ENCODE measurements at places on chromosomes 7 and 10.
A peak's percentile ranks its signal among the peaks of the same experiment; 100 is the strongest.

- no peak overlapping the region for H3K4me3 ChIP-seq
- H3K27me3 ChIP-seq, result no peaks in the 10 kb centered on the region
- DNase-seq, result no peak
- H3K27ac ChIP-seq, result peak overlapping the region; percentile 71
- peaks cover 77% of the 10 kb centered on the region for H3K4me1 ChIP-seq
Measured at GRCh38 chr10:79401015-79401921, 44.2 kb downstream of the ZCCHC24 start.

DNA sequence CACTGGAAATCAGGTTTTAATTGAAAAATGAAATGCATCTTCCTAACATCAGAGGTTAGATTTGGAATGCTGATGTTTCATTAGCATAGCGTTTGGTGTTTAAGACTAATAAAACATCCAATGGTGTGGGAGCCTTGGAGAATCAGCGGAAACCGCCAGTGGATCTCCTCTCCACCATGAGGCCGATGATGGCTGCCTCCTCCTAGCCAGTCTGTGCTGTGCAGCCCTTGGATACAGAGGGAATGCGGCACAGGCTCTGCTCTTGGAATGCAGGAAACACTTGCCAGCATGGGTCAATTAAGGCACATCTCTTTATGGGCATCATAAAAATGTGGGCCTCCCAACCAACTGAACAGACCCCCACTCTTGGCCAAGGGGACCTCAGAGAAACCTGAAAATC lies 259.9 kb downstream of the GLRX3 start:
- no peaks in the 10 kb centered on the region for H3K4me1 ChIP-seq
- H3K4me3 ChIP-seq, result no peak overlapping the region
- H3K27ac ChIP-seq, result no peak overlapping the region
- DNase-seq, result no peak
- H3K27me3 ChIP-seq, result no peaks in the 10 kb centered on the region

DNA sequence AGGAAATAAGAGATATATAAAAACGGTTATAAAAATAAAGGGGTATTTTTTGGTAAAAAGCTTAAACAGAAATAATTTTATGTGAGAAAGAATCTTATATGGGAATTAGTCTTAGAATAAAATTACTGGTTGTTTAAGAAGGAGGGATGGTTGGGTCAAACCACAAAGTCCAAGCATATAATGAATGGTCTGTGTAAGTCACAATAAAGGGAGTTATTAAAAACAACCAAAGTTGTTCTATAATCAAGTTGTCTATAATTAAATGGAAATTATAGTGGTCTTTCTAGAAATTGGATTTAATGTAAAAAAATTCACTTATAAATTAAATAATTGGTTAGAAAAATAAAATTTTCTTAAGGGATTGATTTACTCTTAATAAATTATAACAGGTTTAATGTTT lies 304.8 kb downstream of the POM121L12 start:
- H3K4me1 ChIP-seq, result no peaks in the 10 kb centered on the region
- no peak for DNase-seq
- H3K27me3 ChIP-seq, result no peaks in the 10 kb centered on the region
- no peak overlapping the region for H3K4me3 ChIP-seq

GRCh38 chr7:135251496-135252391 lies 18.1 kb downstream of the STRA8 start:
- no peaks in the 10 kb centered on the region for H3K27me3 ChIP-seq
- H3K4me1 ChIP-seq, result no peaks in the 10 kb centered on the region
- H3K27ac ChIP-seq, result no peak overlapping the region
- DNase-seq, result no peak
- no peaks in the 10 kb centered on the region for H3K36me3 ChIP-seq
- H3K4me3 ChIP-seq, result no peak overlapping the region

DNA sequence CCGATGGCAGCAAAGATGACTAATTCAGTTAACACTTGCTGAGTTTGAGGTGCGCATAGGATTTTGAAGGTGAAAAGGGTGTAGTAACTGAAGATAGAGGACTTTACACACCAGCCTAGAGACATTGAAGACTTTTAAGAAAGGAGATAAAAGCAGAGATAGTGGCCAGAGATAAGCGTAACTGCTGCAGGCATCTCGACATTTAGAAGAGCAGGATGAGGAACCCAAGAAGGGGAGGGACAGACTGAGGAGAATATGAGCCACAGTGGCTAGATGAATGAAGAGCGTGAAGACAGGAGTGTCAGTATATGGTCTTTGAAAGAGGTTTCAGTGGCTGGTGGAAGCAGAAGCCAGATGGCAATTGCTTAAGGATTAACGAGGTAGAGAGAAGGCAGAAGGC lies 71.6 kb downstream of the CELF2 start:
- no peak for DNase-seq
- H3K27ac ChIP-seq, result no peak overlapping the region
- no peaks in the 10 kb centered on the region for H3K36me3 ChIP-seq
- H3K4me3 ChIP-seq, result no peak overlapping the region

DNA sequence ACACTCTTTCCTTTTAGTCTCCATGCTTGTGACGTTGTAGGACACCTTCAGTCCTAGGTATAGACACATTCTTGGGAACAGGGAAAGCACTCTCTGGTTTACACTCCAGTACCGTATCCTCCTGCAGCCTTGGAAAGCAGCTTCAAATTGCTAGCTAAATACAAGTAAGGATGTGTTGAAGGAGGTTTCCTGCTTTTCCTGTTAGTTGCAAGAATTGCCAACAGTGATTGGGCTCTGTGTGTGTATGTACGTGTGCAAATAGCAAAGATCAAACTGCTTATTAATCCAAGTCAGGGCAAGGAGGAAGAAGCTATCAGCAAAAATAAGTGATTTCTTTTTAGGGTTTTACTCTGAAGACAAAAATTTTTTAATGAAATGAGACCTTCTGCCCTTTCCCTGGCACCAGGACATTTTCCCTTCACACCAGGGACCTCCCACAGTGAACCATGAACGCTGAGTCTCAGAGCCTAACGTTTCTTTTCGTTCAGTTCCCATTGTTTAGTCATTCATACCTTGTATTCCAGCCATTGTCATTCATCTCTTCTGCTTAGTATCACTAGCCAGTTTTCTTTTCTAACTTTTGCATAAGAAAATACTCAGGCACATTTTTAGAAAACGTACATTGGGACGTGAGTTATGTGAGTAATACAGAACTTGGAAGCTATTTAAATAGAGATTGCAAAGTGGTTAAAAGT lies 36.9 kb upstream of the AUTS2 start:
- no peak overlapping the region for H3K27ac ChIP-seq
- DNase-seq, result no peak
- H3K27me3 ChIP-seq, result peaks cover 9% of the 10 kb centered on the region
- no peak overlapping the region for H3K4me3 ChIP-seq
- peaks cover 9% of the 10 kb centered on the region for H3K4me1 ChIP-seq

DNA sequence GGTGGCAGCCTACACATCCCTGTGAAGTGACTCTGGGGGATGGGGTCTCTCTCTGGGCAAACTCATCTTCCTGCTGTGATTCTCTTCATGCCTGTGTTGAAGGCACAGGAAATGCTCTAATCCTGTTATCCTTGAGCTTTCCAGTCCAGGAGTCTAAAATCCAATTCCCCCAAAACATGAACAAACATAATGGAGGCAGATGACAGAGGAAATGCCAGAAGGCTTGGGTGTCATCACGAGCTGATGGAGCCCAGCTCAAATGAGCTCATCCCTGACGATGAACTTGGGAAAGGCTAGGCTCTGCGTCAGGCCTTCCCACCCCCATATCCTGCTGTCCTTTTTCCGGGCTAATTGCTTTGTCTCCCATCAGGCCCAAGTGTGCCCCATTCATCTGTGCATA lies 165.9 kb upstream of the PODXL start:
- H3K4me3 ChIP-seq, result no peak overlapping the region
- no peak overlapping the region for H3K27ac ChIP-seq
- no peaks in the 10 kb centered on the region for H3K4me1 ChIP-seq
- no peak for DNase-seq

- peaks cover 58% of the 10 kb centered on the region for H3K4me1 ChIP-seq
- no peaks in the 10 kb centered on the region for H3K36me3 ChIP-seq
- no peak for DNase-seq
- no peak overlapping the region for H3K4me3 ChIP-seq
- peak overlapping the region; percentile 84 for H3K27ac ChIP-seq
- no peaks in the 10 kb centered on the region for H3K27me3 ChIP-seq
Measured at GRCh38 chr10:44981172-44982113, 2.8 kb upstream of the DEPP1 start.

DNA sequence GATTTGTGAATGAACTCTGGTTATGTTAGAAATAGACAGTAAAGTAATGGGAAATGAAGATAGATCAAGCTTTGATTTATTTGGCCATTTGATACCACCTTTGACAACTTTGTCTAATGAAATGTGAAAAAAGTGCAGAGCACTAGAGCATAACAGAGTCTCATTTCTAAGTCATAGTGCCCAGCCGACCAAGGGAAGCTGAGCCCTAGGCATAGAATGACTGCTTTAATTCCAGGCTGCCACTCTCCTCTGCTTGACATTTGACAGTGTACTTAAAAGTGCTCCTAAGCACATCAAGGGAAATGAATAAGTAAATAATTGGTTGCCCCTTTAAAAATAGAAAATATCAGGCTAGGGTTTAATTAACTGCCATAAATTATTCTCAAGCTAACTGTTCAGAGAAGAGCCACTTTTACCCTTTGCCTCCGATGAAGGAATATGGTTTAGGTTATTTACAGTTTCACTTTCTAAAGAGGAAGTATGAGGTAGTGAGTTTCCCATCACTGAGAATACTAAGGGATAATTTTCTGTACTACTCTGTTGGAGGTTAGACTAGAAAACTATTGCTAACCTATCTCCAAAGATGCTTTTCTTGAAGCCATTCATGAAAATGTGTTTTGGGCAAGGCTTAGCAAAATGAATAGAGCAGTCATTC lies 591.6 kb downstream of the REEP3 start:
- peaks cover 7% of the 10 kb centered on the region for H3K4me1 ChIP-seq
- H3K4me3 ChIP-seq, result no peak overlapping the region
- no peaks in the 10 kb centered on the region for H3K36me3 ChIP-seq
- H3K27ac ChIP-seq, result no peak overlapping the region

GRCh38 chr10:121096617-121097431 lies 245.7 kb downstream of the WDR11 start:
- H3K4me3 ChIP-seq, result no peak overlapping the region
- H3K27me3 ChIP-seq, result no peaks in the 10 kb centered on the region
- DNase-seq, result no peak
- H3K36me3 ChIP-seq, result peaks cover under 1% of the 10 kb centered on the region
- peak overlapping the region; percentile 45 for H3K27ac ChIP-seq
- H3K4me1 ChIP-seq, result peaks cover 40% of the 10 kb centered on the region

DNA sequence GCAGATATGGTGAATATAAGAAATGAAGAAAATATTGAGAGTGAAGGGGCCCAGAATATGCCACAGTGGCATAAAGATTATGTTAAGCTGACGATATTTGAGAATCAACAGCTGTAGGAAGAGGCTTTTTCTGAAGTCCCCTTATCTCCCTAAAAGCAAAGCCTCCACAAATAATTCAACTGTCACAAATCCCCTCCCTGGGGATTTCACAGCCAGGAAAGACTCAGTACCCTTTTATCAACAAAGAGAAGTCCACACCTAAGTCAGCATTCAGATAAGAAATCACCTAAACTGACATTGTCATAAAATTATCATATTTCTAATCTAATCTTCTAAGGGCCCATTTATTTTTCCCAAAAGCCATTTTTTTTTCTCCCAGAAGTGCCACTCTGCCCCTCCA lies 284.9 kb upstream of the VWC2 start:
- peaks cover 15% of the 10 kb centered on the region for H3K4me1 ChIP-seq
- H3K36me3 ChIP-seq, result no peaks in the 10 kb centered on the region
- no peaks in the 10 kb centered on the region for H3K27me3 ChIP-seq
- no peak for DNase-seq

DNA sequence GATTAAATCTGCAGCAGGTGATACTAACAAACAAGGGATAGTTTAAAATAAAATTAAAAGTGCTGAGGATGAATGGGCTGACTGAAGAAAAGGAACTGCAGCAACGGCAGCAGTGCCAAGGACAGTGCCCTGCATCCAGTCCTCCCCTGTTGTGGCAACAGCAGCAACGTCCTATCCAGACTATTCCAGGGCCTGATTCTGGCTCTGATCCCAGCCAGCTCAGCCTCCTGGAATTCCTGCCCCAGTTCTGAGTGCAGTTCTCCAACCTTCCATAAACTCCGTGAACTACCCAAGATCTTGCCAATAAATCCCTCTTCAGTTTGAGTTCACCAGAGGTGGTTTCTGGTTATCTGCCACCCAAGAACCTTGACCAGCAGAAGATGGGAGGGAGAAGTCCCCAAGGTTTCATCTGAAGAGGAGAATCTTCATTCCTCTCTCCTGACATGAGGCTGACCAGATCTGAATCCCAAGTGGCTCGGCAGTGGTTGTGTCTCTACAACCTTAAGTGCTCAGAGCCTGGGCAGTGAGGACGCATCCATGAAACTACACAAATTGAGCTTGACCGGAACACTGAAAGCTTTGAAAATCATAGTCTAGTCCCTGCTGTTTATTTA lies 115.8 kb downstream of the SORBS1 start:
- H3K36me3 ChIP-seq, result no peaks in the 10 kb centered on the region
- peaks cover 31% of the 10 kb centered on the region for H3K4me1 ChIP-seq
- no peak for DNase-seq
- H3K4me3 ChIP-seq, result no peak overlapping the region

- peaks cover 55% of the 10 kb centered on the region for H3K36me3 ChIP-seq
- no peak for DNase-seq
- H3K4me1 ChIP-seq, result peaks cover 8% of the 10 kb centered on the region
- no peaks in the 10 kb centered on the region for H3K27me3 ChIP-seq
- no peak overlapping the region for H3K27ac ChIP-seq
Measured at GRCh38 chr7:102082693-102083368, 203.8 kb upstream of the SH2B2 start.

- no peak overlapping the region for H3K27ac ChIP-seq
- H3K4me1 ChIP-seq, result no peaks in the 10 kb centered on the region
- no peak overlapping the region for H3K4me3 ChIP-seq
- DNase-seq, result no peak
- no peaks in the 10 kb centered on the region for H3K27me3 ChIP-seq
Measured at GRCh38 chr10:42691361-42692120, 53.2 kb upstream of the ZNF33B start.

GRCh38 chr7:49708590-49708989 lies 64.8 kb upstream of the VWC2 start:
- H3K27me3 ChIP-seq, result peaks cover 5% of the 10 kb centered on the region
- no peaks in the 10 kb centered on the region for H3K36me3 ChIP-seq
- DNase-seq, result no peak
- H3K27ac ChIP-seq, result no peak overlapping the region

DNA sequence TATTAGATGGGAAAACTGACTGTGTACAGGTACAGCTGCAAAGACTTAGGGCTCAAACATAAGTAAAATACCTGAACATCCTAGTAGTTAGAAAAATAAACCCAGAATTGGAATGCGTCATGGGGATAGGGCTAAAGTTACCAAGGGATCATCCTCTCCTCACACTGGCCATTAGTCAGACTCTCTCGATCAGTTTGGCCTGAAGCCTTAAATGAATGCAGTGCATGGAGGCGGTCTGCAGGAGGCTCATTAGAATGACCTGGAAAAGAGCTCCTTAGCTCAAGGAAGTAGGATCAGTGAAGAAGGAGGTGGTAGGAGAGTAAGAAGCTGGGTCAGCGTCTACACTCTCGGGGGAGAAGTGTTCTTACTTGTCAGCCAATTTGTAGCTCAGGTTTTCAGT lies 35.3 kb downstream of the DENND2A start:
- H3K27ac ChIP-seq, result no peak overlapping the region
- no peak for DNase-seq
- peaks cover 8% of the 10 kb centered on the region for H3K36me3 ChIP-seq
- H3K27me3 ChIP-seq, result no peaks in the 10 kb centered on the region
- peaks cover 3% of the 10 kb centered on the region for H3K4me1 ChIP-seq
- no peak overlapping the region for H3K4me3 ChIP-seq

- H3K36me3 ChIP-seq, result peaks cover 8% of the 10 kb centered on the region
- H3K4me3 ChIP-seq, result no peak overlapping the region
- H3K27me3 ChIP-seq, result no peaks in the 10 kb centered on the region
- no peak overlapping the region for H3K27ac ChIP-seq
- no peaks in the 10 kb centered on the region for H3K4me1 ChIP-seq
- DNase-seq, result no peak
Measured at GRCh38 chr7:93315896-93316295, 83.7 kb downstream of the VPS50 start.
